ENCODE measurements at places on chromosomes 3 and 15. TPM values are rescaled to one million over a fixed set of nuclear protein-coding genes. Genes with fewer than 3 reads are reported as not detected.

The GUCA1C gene
- polyA plus RNA-seq: not detected

The WNT7A gene
- 0.01 TPM for polyA plus RNA-seq

The MAP1A gene
- 2.0 TPM for polyA plus RNA-seq

The CLDN16 gene
- polyA plus RNA-seq: not detected

The ACP3 gene
- polyA plus RNA-seq: 1.1 TPM

The LYZL4 gene
- not detected for polyA plus RNA-seq

The GP5 gene
- polyA plus RNA-seq: not detected

The GOLGA6L7 gene
- 0.03 TPM for polyA plus RNA-seq

The MUSTN1 gene
- 9.4 TPM for polyA plus RNA-seq

The SMAD6 gene
- 19.5 TPM for polyA plus RNA-seq

The SLC9C1 gene
- not detected for polyA plus RNA-seq

The ZNF660 gene
- 4.9 TPM for polyA plus RNA-seq

The KLHL6 gene
- 0.22 TPM for polyA plus RNA-seq

The SLMAP gene
- polyA plus RNA-seq: 32.7 TPM

The TMEM108 gene
- not detected for polyA plus RNA-seq

The SMC4 gene
- polyA plus RNA-seq: 57.2 TPM

The RLBP1 gene
- not detected for polyA plus RNA-seq

The GREM1 gene
- 2.4 TPM for polyA plus RNA-seq

The MEIS2 gene
- 5.4 TPM for polyA plus RNA-seq

The ACTRT3 gene
- 13.6 TPM for polyA plus RNA-seq

The PIERCE2 gene
- polyA plus RNA-seq: 6.7 TPM

The FSD2 gene
- polyA plus RNA-seq: 0.45 TPM

The COPG1 gene
- polyA plus RNA-seq: 112 TPM

The GPR160 gene
- polyA plus RNA-seq: 55.9 TPM

The LEKR1 gene
- not detected for polyA plus RNA-seq

The CADM2 gene
- polyA plus RNA-seq: 2.4 TPM

The NPAP1 gene
- polyA plus RNA-seq: 0.97 TPM

The FETUB gene
- polyA plus RNA-seq: not detected

The TMA7 gene
- 431 TPM for polyA plus RNA-seq

The ALG1L2 gene
- polyA plus RNA-seq: 0.69 TPM

The WDR5B gene
- 2.9 TPM for polyA plus RNA-seq

The DNAJC17 gene
- 95.9 TPM for polyA plus RNA-seq

The CCR9 gene
- polyA plus RNA-seq: 0.22 TPM

The PEX11A gene
- polyA plus RNA-seq: 16.8 TPM

The HERC2 gene
- polyA plus RNA-seq: 23.2 TPM
